Gastrocnemius medialis (tissue), 4 donors: ENCODE measurements at places on chromosomes 5 and 9. TPM values are rescaled to one million over a fixed set of nuclear protein-coding genes. Genes with fewer than 3 reads are reported as not detected.
A peak's percentile ranks its signal among the peaks of the same experiment; 100 is the strongest.

DNA sequence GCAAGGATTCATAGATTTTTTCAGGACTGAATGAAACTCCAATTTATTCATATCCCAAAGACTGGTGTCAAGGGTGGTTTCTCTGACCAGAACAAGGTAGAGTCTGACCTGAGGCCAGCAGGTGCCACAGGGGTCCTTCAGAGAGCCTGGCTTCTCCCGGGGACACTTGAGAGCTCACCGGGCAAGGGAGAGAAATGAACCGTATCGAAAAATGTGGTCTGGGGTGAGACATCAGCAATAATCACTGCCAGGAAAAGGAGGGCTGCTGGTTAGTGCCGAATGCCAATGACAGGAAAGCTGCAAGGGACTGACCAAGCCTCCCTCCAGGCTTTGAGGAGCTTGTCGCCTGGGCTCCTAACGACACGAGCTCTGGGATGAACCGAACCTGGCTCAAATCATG, 142.7 kb downstream of the TTLL11 start:
- no peaks in the 10 kb centered on the region for H3K4me1 ChIP-seq
- H3K27me3 ChIP-seq = no peaks in the 10 kb centered on the region
- H3K36me3 ChIP-seq = no peaks in the 10 kb centered on the region
- H3K4me3 ChIP-seq = no peak overlapping the region

GRCh38 chr5:134051305-134051704, 46.5 kb upstream of the VDAC1 start:
- H3K4me3 ChIP-seq = no peak overlapping the region
- no peaks in the 10 kb centered on the region for H3K27me3 ChIP-seq
- H3K4me1 ChIP-seq = no peaks in the 10 kb centered on the region
- no peak overlapping the region for H3K27ac ChIP-seq
- no peaks in the 10 kb centered on the region for H3K36me3 ChIP-seq
- no peak for DNase-seq

DNA sequence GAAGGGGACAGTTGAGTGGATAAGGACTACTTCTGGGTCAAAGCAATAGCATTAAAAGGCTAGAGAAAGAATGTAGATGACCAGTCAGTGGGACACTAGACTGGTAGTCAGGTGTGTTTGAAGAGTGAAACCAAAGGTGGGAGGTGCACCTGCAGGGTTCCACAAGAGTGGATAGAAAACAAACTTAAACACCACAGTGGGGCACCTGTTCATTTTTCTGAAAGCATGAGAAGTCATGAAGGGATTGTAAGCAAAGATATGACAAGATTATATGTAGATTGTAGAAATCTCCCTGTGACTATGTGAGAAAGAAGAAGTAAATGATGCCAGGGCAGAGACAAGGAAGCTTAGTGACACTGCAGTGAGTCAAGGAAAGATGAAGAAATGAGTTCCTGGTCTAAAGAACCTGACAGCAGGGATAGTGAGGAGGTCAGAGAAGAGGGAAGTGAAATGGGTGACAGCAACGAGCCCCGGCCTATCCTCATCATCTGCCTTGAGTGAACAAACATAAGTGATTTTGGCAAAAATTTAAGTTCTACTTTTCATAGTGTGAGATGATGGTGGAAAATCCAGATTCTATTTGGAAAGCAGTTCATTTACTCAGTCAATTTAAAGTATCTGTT, 296.9 kb downstream of the TLE4 start:
- H3K27ac ChIP-seq = no peak overlapping the region
- H3K36me3 ChIP-seq = no peaks in the 10 kb centered on the region
- no peak for DNase-seq
- no peaks in the 10 kb centered on the region for H3K4me1 ChIP-seq

GRCh38 chr9:136656795-136657611, 5.7 kb upstream of the EGFL7 start:
- H3K27ac ChIP-seq = peak overlapping the region; percentile 81
- DNase-seq = no peak
- no peaks in the 10 kb centered on the region for H3K36me3 ChIP-seq
- H3K4me1 ChIP-seq = no peaks in the 10 kb centered on the region
- peak overlapping the region; percentile 29 for H3K4me3 ChIP-seq

GRCh38 chr5:126998201-126998631, 32.1 kb downstream of the MARCHF3 start:
- H3K27ac ChIP-seq = peak overlapping the region; percentile 70
- H3K36me3 ChIP-seq = no peaks in the 10 kb centered on the region
- H3K4me1 ChIP-seq = peaks cover 33% of the 10 kb centered on the region

The SLC6A7 gene
- total RNA-seq = not detected

The IL13 gene
- total RNA-seq = not detected
